Cerebellar nuclear complex (tissue), 1 donor: ENCODE measurements at places on chromosomes 13 and 19.

DNA sequence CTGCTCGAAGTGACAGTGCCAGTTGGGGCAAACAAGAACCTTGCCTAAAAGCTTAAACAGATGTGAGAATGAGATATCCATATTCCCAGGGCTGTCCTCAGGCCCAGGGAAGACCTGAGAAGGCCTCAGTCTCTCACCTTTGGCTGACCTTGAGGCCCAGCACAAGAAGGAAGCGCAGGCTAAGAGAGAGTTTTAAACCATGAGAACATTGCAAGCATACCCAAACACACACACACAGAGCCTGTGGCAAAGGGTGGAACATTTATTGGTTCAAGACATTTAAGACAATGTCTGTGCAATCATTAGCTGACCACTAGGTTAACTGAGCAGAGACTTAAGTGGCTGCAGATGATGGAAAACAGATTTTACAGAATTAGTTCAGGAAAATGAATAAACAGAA lies 248.2 kb downstream of the NBEA start:
- DNase-seq, result no peak

DNA sequence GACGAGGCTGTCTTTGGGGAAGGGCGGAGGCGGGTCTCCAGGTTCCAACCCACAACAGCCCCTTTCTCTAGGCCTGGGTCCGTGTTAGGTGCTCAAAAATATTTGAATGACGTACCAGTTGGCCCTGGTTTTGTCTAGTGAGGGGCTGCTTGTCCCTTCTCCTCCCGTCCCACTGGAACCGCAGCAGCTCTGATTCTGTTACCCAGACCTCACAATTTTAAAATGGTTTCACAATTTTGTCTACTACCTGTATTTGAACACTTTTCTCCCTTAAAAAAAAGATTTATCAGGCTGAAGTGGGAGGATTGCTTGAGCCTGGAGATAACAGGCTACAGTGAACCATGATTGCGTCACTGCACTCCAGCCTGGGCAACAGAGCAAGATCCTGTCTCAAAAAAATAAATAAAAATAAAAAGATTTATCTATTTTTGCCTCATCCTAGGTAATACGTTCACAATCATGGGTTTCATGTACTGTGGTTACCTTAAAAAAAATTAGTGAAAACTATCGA lies 1.3 kb upstream of the IRF2BP1 start:
- DNase-seq, result no peak

- DNase-seq, result no peak
Observed at GRCh38 chr13:48731001-48731658, 77.4 kb downstream of the CYSLTR2 start.

GRCh38 chr13:113920606-113921286 lies 53.1 kb downstream of the C13orf46 start:
- DNase-seq, result no peak

DNA sequence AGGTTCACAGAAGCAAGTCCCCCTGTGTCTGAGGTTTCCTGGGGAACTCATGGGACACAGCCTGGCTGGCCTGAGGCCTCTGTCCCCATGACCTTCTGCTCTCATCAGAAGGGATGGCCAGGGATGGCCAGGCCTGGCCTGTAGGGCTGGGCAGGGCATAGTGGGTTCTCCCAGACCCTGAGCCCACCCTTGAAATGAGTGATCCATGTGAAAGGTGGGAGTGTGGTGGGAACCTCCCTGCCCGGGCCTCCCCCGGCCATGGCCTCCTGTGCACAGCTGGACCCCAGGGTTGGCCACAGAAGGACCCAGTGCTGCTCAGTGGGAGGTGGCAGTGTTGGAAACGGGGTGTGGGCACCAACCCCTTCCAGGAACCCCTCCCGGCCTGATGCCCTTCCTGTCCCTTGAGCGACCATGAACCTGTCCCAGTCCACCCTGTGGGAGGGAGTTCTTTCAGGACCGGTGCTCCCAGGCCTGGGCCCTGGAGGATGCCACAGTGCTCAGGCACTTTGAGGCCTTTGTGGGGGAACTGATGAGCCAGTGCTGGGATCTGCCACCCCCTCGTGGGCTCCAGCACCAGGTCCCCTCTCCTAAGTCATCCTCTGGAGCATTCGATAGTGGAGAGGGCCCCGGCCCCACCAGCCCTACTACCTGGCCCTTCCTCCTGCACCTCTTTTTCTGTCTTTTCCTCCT lies 15.5 kb upstream of the ZNF14 start:
- no peak for DNase-seq
